NCI-H187 (cell line): ENCODE measurements at places on chromosomes 4 and X.

DNA sequence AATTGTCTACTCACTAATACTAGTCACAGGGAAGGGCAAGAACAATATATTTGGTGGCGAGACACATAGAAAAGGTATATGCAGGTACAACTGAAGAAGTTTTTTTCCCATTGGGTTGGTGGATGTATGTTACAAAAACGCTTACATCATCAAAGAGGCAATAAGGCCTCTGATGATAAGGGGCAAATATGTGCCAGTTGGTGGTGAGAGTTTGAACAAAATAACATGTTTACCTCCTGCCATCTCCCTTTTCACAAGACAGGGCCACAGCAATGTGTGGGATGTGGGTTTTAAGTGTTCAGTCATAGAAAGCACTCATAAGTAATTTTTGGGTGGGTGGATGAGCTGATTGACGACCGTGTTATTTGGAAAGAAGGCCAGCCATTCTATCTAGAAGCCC is 41.7 kb downstream of the PAGE2 start:
- no peak for DNase-seq

DNA sequence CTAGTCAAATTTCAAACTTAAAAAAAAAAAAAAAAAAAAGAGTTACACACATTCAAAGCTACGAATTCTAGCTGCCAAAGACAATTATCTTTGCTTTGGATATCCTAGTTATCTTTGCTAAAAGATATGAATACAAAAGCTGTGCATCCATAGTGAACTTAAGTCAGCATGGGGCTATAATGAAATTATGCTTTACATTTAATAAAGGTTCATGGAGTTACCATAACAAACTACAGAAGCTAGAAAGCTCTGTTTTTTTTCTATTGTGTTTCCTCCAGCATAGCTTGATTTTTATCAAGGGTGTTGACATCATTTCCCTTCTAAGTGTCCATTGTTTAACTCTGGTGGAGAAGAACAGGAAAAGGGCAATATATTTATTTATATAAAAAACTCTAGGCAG is 234.1 kb downstream of the ANKRD50 start:
- DNase-seq = no peak

DNA sequence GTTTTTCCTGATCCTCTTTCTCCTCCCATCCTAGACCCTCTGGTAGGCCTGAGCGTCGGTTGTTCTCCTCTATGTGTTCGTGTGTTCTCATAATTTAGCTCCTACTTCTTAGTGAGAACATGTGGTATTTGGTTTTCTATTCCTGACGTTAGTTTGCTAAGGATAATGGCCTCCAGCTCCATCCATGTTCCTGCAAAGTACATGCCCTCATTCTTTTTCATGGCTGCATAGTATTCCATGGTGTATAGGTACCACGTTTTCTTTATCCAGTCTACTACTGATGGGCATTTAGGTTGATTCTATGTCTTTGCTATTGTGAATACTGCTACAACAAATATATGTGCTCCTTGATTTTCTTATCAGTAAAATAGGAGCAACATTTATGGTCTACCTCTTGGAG is 146.8 kb upstream of the PTCHD1 start:
- DNase-seq = no peak

- no peak for DNase-seq
These were observed 6.3 kb downstream of the FNIP2 start for GRCh38 chr4:158775091-158775651.

DNA sequence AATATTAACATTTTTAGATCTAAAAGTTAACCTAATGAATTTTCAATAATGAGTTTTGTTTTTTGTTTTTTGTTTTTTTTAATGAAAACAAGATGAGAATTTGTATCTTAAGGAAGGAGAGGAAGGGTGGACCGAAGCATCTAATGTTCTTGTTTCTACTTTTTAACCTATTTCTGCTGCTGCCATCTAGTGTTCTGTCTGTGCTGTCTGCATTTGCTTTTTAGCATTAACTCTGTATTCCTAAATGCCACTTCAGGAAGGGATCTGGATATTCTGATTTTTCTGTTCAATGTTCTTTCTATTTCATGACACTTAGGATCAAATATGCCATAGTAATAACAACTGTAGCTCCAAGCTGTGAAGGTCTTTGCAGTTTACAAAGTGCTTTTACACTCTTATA is 161.7 kb downstream of the BRWD3 start:
- DNase-seq = no peak

- no peak for DNase-seq
These were observed 70.7 kb upstream of the GATB start for GRCh38 chr4:151831526-151831925.
